ENCODE measurements at places on chromosomes 1 and 21. TPM values are rescaled to one million over a fixed set of nuclear protein-coding genes. Genes with fewer than 3 reads are reported as not detected.
A peak's percentile ranks its signal among the peaks of the same experiment; 100 is the strongest.

The RNU1-1 gene
- total RNA-seq: 1,140 TPM

- DNase-seq: no peak
Measured at GRCh38 chr1:117017062-117017461, 15.5 kb downstream of the CD101 start.

DNA sequence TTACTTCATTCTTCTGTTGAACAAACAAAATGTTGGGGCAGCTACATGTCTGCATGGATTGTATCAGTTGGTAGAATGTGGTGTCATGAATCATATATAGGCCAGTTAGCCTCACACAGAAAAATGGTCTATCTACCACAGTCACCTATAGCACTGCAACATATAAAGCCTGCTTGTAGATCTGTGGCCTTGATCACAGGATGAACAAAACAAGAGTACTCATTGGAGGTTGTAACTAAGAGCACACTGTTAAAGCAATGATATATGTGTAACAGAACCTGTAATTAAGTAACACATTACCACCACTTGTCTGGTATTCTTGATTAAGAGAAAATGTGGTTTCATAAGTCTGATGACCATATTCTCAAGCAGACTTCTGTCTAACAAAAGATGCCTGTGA is 167.3 kb upstream of the SGIP1 start:
- no peak for DNase-seq

The UBXN10 gene
- total RNA-seq: not detected

DNA sequence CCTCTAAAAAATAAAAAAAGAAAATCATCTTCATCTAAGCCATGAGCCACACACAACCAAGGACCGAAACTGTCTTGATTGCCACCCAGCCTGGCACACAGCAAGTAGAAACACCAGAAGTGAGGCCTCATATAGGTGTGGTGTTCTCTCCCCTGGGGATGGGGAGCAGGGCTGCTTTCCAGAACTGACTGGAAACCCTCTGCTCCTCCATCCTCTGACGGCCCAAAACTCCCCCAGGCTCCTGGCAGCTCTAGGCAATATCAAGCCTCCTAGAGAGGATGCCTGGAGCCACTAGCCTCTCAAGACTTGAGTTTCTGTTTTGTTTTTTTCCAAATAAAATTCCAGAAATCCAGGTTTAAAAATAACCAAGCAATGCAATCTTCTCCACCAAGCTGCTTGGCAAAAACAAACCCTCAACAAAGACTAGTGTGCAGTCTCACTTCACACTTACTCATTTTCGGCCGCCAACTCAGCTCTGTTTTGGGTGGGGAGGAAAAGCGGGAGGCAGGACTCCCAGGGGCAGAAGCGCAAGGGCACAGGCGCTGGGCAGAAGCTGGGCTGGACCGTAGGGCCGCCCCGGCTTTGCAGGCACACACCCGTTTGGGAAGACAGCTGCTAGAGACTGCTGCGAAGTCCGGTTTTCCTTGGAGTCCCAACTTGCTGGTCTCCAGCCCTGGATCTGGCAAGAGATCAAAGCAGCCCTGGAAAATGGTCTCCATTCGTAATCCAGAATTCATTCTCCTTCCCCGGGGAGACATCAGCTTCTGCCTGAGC is 78.2 kb upstream of the CAPZB start:
- DNase-seq: peak; percentile 42

- no peak for DNase-seq
Measured at GRCh38 chr1:156813750-156814570, 2.7 kb downstream of the SH2D2A start.

GRCh38 chr21:24899138-24899537 is 708.1 kb downstream of the MRPL39 start:
- DNase-seq: no peak

- DNase-seq: no peak
Measured at GRCh38 chr1:198934426-198934825, 295.6 kb downstream of the PTPRC start.

GRCh38 chr1:157177733-157178394 is 39.7 kb upstream of the ETV3 start:
- no peak for DNase-seq

Data from HFFc6 (cell line).